Daoy (cell line): ENCODE measurements at places on chromosomes 2 and 18. TPM values are rescaled to one million over a fixed set of nuclear protein-coding genes. Genes with fewer than 3 reads are reported as not detected.
A peak's percentile ranks its signal among the peaks of the same experiment; 100 is the strongest.

Gene CNTNAP5
- not detected in 2 replicates for total RNA-seq

Gene GNAL
- 0.74 and 0.97 TPM in 2 replicates for total RNA-seq

Gene GATA6
- total RNA-seq, result 18.2 and 19.0 TPM in 2 replicates

Gene PRKAG3
- not detected in 2 replicates for total RNA-seq

Gene CRYBA2
- 2.2 and 4.3 TPM in 2 replicates for total RNA-seq

Gene KCNIP3
- 2.6 and 5.5 TPM in 2 replicates for total RNA-seq

Gene ACMSD
- not detected in 2 replicates for total RNA-seq

Gene REG3G
- total RNA-seq, result not detected in 2 replicates

DNA sequence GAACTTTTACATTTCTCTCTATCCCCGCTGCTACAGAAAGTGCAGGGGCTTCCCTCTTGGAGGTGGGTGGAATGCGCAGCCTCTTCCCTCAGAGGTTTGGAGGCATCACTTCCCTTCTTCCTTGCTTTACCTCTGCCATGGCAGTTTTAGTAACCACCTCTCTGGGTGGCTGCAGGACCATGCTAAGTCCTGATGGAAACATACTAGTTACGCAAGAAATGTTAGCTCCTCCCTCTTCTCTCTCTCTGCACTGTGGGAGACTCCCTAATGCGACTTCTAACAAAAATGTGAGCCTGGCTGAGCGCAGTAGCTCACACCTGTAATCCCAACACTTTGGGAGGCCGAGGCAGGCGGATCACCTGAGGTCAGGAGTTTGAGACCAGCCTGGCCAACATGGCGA lies 116.8 kb upstream of the RAB6C start:
- no peak for DNase-seq

DNA sequence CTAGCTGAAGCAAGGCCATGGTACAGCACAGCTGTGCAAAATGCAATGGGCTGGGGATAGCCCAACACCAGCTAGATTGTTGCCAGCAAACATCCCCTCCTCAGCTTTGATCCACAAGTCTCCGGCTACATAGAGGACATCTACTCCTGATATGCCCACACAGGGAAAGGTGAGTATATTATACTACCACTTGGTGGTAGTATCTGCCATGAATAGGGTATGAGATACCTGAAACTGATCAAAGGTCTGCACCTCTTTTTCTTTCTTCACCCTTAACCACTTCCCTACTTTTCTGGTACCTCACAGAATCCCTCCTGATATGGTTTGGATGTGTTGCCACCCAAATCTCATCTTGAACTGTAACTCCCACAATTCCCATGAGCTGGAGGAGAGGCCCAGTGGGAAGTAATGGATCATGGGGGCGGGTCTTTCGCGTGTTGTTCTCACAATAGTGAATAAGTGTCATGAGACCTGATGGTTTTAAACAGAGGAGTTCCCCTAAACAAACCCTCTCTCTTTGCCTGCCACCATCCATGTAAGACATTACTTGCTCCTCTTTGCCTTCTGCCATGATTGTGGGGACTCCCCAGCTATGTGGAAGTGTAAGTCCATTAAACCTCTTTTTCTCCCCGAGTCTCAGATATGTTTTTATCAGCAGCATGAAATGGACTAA lies 279.6 kb downstream of the TXNL1 start:
- no peak for DNase-seq

- DNase-seq, result no peak
These were observed 184.1 kb downstream of the ACKR3 start for GRCh38 chr2:236753606-236754270.

DNA sequence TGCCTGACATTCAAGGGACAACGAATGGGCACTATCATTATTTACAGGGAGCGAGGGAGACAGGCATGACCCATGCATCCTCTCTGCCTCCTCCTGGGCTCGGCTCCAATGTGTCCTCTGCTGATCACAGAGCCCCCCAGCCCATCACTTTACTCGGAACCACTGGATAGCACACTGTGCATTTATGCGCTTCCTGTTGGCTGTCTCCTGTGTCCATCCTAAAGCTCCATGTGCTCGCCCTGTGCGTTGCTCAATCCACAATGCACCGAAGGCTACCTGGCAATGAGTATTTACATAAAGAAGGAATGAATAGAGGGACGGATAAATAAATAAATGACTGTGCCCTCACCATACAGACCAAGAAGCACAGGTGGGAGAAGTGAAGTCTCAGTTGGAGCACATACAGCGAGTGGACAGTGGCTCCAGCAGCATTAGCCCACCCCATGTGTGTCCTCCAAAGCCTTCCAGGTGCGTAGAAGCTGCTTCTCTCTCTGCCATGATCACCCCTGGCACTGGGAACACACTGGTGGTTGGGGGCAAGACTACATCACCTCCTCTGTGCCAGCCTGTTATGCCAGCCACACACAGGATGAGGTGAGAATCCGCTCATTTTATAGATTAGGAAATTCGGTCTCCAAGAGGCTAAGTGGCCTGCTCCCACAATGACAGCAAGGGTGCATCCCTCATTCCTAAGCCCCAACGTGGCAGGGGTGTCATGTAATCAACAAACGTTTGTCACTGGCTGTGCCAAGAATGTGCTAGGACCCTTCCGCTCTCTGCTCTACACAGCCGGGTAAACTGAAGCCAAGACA lies 2.3 kb upstream of the GDF7 start:
- DNase-seq, result no peak

DNA sequence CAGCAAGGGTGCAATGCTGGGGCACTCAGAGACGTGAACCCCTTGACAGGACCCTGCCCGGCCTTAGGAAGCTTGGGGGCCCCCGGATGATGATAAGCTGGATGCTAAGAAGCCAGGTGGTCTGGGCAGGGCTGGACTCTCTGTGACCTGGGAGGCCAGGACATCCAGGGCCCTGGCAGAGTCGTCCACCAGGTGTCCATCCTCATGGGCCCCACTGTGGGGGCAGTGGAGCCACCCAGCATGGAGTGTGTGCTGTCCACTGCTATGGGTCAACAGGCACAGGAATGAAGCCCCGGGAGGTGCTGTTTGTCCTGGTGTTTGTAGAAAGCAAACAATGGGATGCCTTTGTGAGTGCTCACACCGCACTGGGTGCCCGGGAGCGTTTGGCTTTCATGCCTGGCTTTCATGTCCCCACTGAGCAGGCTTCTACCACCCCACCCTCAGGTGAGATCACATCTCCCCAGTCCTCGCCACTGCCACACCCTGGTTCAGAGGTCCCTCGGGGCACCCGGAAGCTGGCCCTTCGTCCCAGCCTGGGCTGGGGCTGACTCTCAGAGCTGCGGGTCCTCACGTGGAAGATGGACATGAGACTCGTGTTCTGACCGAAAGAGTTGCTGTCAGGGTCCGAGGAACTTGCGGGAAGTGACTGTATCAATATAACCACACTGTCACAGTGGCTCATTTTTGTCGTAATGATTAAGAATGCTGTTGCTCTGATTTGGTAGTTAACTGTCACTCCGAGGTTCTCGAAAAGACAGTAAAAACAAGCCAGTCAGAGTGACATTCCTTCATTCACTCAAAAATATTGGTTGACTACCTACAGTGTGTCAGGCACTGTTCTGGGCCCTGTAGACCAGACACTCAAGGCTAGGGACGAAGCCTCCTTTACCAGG lies 53.3 kb downstream of the INHBB start:
- peak; percentile 39 for DNase-seq

DNA sequence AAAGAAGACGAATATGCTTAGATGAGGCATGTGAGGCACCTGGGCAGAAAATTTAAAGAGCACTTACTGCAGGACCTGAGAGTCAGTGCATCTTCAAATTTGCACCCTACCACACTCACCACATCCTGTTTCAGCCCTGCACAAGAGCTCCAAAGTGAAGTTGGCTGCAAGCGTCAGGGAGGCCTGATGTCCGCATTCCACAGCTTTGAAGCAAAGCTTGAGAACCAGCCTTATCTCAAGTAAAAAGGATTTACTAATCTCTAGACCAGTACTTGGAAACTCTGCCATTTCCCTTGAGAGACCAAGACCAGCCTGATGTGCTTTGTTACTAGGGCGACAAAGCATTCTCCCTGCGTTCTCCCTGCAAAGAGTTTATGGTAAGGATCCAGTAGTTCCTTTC lies 3.4 kb upstream of the ASNSD1 start:
- DNase-seq, result peak; percentile 72

DNA sequence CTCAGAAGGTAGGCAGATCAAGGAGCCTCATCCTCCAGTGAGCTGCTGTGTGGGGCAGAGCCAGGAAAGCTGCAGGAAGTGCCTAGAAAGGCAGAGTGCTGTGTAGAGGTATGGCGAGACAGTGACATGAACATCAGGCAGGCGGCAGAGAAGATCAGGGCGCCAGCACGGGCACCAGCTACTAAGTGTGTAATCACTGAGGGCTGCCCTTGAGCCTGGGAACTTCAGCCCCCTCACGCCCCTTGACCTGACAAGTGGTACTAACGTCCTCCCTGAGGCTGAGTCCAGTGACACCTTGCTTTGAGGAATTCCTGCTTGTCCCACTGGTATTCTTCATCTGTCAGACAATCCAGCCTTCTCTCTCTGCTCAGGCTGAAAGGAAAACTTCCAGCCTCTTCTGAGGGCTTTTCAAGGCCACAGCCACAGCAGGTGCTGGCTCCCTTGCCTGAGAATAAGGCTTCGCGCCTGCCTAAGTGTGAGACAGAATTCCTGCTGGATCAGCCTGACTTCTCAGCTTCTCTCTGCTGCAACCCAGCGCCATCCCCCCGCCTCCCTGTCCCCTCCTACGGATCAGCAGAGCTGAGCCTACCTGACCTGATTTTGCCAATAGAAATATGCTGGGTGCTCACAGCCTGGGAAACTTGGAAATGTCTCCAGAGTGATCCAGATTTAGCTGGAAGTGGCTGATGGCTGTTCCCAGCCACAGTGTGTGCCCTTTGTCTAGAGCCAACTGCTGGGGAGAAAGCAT lies 148.0 kb downstream of the SMAD7 start:
- no peak for DNase-seq

- no peak for DNase-seq
These were observed 12.4 kb downstream of the SMAD2 start for GRCh38 chr18:47917923-47918610.

GRCh38 chr2:21773168-21773567 lies 649.4 kb downstream of the TDRD15 start:
- no peak for DNase-seq

GRCh38 chr2:3217646-3218045 lies 160.0 kb downstream of the EIPR1 start:
- no peak for DNase-seq

GRCh38 chr18:39638224-39638623 lies 2072.6 kb upstream of the CELF4 start:
- DNase-seq, result no peak

DNA sequence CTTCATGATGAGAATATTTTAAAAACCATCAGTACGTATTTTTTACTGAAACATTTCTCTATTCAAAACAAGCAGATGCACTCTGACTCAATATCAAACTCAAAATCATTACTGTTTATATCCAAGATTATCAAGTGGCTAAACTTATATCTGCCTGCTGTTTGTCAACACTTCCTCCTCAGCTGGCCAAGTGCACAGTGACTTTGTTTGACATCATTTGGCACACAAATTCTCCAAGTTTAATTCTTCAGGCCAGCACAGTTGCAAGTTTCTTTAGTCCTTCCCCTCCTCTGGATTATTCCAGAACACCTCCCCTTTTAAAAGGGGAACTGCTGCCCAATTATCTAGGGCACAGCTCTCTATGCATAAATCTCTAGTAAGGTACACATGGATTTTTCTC lies 346.6 kb downstream of the FSIP2 start:
- no peak for DNase-seq

GRCh38 chr2:240817496-240818292 lies 2.3 kb downstream of the KIF1A start:
- DNase-seq, result no peak

DNA sequence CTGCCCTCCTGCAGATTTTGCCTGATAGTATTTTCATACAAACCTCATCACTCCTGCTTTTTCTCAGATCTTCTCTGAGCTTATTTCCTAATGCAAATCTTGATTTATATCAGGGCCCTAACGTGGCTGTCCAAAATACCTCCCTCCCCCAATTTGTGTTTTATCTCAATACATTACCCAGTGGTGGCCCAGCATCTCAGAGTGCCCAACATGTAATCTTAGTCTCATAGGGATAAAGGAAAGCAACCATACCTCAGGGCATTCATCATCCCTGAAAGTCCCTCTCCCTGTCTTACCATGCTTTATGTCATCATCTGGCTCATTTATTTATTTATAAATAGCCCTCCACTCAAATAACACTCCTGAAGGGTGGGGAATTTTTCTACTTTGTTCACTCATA lies 135.3 kb downstream of the SLC8A1 start:
- DNase-seq, result no peak

GRCh38 chr2:8693157-8693821 lies 11.4 kb downstream of the ID2 start:
- DNase-seq, result peak; percentile 69

- no peak for DNase-seq
These were observed 54.8 kb downstream of the DNMT3A start for GRCh38 chr2:25286723-25287483.

DNA sequence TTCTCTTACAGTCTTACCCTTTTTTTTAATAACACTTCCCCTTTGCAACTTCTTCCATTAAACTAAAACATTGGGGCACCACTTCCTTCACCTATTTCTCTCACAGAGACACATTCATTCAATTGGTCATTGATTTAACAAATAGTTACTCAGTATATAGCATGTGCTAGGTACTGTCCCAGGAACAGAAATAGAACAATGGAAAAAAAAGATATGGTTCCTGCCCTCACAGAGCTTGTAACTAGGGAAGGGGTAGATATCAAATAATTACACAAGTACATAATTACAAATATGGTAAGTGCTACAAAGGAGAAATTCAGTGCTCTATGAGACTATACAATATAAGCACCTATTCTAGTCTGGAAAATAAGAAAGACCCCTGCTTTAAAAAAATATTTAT lies 165.5 kb upstream of the RBBP8 start:
- DNase-seq, result no peak

DNA sequence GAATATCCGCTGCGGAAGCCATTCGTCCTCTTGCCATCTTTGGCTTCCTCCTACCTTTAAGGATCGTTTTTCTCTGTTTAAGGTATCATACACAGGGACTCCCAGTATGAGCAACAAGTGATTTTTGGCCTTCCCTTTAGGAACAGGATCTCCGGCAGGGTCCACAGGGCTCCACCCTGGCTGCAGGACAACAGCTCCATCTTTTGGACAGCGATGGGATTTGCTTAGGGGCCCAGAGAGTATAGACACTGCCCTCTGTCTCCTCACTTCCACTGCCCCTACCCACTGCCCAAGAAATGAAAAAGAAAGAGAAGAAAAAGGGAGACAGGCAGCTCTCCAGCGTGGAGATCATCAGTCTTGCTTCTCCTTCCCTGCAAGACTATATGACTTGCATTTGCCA lies 224.5 kb downstream of the UXS1 start:
- no peak for DNase-seq
